ENCODE measurements at places on chromosomes 7 and 10.
A peak's percentile ranks its signal among the peaks of the same experiment; 100 is the strongest.

- no peak for DNase-seq
Measured at GRCh38 chr7:33669251-33669670, 236.1 kb upstream of the BMPER start.

DNA sequence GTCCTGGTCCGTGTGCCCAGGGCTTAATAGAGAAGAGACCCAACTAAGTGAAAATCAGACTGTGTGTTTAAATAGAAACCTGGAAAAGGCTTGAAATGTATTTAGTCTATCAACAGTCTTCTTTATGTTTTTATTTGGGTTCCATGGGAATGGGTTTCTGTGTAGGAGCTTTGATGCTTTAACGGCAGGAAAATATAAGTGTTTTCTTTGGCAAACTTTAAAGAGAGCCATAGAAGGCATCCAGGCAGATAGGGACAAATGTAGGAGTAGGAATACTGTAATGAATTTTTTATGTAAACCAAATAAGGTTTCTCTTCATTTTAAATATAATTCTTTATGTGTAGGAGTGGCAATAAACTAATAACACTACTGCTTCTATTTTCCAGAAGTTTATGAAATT, 989.0 kb downstream of the GATA3 start:
- DNase-seq: no peak

GRCh38 chr10:29649561-29650551, 15.1 kb upstream of the SVIL start:
- no peak for DNase-seq

DNA sequence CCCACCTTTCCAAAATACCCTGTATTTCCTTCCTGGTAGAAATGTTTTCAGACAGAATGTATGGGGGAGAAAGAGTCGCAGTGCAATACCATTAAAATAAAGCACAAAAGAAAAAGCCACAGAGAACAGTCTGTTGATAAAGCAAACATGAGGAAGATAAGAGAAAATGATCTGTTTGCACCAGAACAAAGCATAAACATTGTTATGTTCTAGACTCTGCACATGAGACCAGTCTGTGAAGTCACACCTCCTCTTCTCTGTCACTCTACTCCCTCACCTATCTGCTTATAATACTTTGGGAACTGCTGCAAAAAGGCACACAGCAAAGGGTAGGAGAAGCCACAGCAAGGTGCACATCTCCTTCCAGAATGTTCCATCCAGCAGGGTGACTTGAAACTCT, 67.2 kb upstream of the LRGUK start:
- DNase-seq: no peak

DNA sequence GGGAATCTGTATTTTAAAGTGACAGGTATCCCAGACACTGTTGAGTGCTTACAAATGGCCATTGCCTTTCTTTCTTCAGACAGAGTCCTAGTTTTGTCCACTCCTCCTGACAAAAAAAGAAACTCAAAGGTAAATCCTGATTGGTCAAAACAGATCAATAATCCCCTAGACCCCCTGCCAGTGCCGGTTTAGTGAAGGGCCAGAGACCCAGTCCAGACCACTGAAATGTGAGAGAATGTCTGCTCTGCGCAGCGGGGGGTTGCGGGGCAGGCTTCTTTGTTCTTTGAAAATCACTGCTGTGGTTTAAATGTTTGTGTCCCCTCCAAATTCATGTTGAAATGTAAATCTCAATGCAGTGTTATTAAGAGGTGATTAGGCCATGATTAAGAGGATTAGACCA, 177.7 kb upstream of the GPR26 start:
- DNase-seq: no peak

DNA sequence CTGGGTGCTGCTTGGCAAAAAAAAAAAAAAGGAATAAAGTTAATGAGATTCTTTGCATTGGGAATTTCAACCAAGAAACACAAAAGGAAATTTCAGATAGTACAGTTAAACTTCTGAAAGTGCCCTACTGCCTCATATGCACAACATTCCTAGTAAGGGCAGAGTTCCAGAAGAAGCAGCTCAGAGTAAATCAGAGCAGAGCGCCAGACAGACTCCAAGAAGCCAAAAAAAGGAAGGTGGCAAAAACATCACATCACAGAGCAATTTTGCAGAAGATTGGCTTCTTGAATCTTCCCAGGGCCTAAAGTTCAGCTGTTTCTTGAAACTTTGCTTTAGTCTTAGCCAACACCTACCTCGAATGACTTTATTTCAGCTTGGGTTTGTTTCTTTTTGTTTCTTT, 544.1 kb downstream of the XPNPEP1 start:
- no peak for DNase-seq

DNA sequence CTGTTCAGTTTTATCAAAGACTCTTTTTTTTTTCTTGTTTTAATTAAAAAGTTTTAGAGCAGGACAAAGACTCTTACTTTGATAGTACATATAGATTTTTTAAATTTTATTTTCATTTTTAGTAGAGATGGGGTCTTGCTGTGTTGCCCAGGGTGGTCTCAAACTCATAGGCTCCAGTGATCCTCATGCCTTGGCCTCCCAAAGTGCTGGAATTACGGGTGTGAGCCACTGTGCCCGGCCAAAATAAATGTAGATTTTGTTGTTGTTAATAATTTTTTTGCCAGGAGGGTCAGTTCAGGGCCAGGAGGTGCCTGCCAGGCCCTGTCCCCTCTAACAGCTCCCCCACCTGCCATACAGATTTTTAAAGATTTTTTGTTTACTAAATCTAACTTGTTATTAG, 17.0 kb downstream of the DENND10 start:
- DNase-seq: no peak

DNA sequence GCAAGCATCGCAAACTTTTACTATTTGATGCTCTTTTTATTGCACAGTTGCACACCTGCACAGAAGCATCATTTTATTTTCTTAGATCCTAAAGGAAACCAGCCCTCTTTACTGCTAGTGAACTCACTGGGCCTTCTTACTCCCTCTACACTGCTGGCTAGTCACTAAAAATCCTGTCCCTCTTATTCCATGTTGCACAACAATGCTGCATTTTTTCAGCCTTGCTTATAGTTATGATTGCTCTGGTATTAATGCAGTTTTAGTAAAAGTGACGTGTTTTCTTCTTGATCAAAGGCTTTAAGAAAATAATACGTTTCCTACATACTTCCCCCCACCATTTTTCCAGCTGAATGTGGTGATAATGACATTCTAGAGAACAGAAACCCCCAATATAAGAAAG, 132.9 kb upstream of the FAM3C start:
- DNase-seq: no peak

GRCh38 chr7:22586786-22587140, 86.8 kb upstream of the STEAP1B start:
- DNase-seq: peak; percentile 40

DNA sequence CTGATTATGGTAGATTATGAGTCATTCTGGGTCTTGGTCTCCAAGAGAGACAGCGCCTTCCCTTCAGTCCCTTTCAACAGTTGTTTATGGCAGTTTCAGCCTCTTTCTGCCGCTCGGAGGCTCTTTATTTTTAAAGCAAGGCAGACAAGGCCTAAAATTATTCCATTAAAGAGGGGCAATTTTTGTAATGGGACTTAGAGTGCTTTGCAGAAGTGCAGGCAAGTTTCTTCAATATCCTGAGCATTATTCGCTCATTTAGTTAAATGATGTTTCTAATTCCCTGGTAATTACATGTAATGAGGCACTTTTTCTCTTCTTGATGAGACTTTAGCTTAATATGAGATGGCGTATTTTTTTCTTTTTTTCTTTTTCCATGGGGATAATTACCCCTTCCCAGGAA, 33.6 kb downstream of the BUB3 start:
- no peak for DNase-seq

DNA sequence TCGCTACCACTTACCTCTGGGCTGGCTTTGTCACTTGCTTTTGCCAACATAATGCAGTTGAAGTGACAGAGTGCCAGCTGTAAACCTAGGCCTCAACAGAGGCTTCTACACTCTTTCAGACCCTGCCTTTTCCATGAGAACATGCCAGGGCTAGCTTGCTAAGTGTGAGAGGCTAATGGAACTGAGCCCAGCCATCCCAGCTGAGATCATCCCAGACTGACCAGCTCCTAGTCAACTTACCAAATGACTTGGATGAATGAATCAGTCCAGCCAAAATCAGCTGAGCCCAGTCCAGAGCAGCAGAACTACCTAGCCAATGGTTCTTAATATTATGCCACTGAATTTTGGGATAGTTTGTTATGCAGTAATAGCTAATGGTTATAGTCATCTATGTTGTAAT, 34.7 kb upstream of the MKLN1 start:
- no peak for DNase-seq

DNA sequence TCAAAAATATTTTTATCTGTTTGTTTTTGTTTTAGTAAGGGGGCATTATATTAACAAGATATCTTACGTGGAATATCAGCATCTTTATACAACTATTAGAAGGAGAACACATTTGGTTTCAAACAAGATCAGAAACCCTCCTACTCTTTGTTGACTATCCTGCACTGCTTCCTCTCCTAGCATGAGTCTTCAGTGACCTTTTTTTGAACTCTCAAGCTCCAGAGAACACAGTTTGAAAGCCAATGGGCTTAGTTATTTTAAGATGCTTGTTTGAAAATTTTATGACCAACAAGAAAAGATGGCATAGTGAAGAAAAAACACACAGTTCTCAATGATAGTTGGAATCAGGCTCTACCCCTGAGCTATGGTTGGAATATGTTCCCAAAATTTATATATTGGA, 37.2 kb upstream of the RTKN2 start:
- no peak for DNase-seq

GRCh38 chr7:90488220-90488619, 18.8 kb downstream of the PTTG1IP2 start:
- no peak for DNase-seq
